Osteocyte (in vitro differentiated cells): ENCODE measurements at places on chromosomes 4 and X. TPM values are rescaled to one million over a fixed set of nuclear protein-coding genes. Genes with fewer than 3 reads are reported as not detected.
A peak's percentile ranks its signal among the peaks of the same experiment; 100 is the strongest.

DNA sequence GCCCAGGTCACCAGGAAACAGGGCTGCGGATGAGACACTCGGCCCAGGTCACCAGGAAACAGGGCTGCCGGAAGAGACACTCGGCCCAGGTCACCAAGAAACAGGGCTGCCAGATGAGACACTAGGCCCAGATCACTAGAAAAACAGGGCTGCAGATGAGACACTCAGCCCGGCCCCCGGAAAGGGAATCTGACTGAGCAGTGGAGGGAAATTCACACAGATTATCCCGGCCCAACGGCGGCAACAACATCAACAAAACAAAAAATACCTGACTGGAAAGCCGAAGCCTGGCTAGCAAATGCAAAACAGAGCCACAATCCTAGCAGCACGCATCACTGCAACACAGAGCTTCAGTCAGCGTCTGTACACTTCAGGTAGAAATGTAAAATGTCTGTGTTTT is 20.7 kb downstream of the AFAP1 start:
- peaks cover 35% of the 10 kb centered on the region for H3K4me1 ChIP-seq
- no peaks in the 10 kb centered on the region for H3K36me3 ChIP-seq
- no peak overlapping the region for H3K4me3 ChIP-seq

DNA sequence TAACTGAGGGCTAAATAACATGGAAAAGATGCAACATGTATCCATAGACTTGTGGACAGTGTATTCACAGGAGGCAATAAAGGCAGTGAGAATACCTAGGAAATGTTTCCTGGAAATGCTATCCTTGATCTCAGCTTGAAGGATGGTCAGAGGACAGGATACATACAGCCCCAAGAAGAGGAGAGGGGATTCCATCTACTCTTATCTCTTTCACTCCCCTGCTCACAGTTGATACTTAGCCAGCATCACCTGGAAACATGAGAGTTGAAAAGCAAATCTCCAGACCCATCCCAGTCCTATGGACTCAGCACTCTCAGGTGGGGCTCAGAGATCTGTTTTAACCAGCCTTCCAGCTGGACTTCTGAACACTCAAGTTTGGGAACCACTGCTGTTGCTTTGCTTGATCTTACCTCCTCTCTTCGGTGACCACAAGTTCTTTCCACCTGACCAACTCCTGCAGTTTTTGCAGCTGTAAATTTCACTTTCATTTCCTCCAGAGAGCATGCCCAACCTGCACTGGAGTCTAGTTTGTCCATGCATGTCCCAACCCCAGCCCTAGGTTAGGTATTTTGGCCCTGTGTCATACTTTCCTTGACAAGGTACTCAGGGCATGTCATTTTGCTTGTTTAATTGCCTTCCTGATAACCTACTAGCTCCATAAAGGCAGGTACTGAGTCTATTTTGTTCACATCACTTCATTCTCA is 10.4 kb downstream of the RELL1 start:
- H3K4me1 ChIP-seq: peaks cover 2% of the 10 kb centered on the region
- H3K4me3 ChIP-seq: no peak overlapping the region
- no peaks in the 10 kb centered on the region for H3K27me3 ChIP-seq
- no peak for DNase-seq

DNA sequence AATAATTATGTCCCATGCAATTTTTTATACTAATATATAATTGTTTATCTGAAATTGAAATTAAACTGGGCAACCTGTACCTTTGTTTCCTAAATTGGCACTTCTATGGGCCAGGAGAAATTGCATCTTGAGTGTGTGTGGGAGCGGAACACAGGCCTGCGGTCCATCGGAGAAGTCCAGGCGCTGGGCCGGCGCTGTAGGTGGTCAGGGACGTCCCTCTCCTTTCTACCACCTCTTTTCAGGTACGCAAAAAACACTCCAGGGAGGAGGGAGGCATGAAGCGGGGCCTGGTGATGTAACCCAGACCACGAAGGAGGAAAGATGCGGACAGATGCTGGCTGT is 717 bp downstream of the MGAT4D start:
- no peaks in the 10 kb centered on the region for H3K36me3 ChIP-seq
- H3K27me3 ChIP-seq: peaks cover 70% of the 10 kb centered on the region
- H3K4me3 ChIP-seq: peak overlapping the region; percentile 32
- DNase-seq: no peak
- peaks cover 3% of the 10 kb centered on the region for H3K4me1 ChIP-seq
- no peak overlapping the region for H3K27ac ChIP-seq

DNA sequence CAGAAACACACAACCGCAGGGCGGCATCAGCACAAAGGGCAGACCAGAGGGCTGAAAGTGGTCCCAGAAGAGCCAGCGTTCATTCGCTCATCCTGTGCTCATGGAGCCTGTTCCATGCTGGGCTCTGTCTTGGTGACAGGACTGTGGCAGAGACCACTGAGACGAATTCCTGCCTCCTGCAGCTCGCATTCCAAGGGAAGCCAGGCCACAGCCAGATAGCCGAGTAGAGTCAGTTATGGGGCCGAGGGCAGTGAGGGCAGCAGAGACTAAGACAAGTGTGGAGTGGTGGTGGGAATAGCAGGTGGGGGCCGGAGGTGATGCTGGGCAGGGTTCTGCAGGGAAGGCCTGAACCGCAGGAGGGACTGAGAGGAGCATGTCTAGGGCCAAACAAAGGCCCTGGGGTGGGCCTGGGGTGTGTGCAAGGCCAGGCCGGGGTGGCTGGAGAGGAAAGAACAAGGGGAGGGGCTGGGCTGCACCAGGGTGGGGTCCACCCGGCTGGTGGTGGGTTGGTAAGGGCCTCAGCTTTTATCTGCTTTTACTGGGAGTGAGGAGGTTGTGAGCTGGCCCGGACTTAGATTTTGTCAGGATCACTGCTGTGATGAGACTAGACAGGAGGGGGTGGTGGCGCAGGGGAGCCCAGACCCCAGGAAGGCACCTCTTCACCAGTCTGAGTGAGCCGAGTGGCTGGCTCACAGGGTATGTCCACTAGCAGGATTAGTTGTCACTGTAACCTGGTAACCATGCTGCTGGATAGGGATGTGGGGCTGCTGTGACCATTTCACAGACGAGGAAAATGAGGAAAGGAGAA is 6.3 kb downstream of the PSAPL1 start:
- peak; percentile 73 for DNase-seq
- no peaks in the 10 kb centered on the region for H3K36me3 ChIP-seq
- no peaks in the 10 kb centered on the region for H3K27me3 ChIP-seq
- H3K27ac ChIP-seq: no peak overlapping the region

- H3K27ac ChIP-seq: peak overlapping the region; percentile 1
- H3K27me3 ChIP-seq: no peaks in the 10 kb centered on the region
- H3K36me3 ChIP-seq: no peaks in the 10 kb centered on the region
- no peak overlapping the region for H3K4me3 ChIP-seq
- peaks cover 30% of the 10 kb centered on the region for H3K4me1 ChIP-seq
- no peak for DNase-seq
Measured at GRCh38 chrX:24232796-24233195, 81.1 kb downstream of the SUPT20HL2 start.

DNA sequence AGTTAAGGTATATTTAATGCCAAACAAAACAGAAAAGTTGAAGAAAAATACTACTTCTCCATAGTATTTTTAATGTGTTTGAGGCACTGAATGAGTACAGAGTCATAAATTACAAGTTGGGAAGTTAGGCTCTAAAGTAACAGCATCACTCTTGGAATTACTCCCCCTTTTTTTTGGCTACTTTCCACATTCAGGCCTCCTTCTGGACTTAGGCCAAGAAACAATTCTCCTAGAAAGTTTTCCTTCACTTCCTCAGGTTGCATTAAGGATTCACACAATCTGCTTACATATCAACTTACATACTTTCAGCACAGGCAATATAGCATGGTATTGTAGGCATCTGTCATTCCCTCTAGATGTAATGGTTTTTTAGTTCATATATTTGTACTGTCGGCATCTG is 52.1 kb downstream of the TMEM165 start:
- no peaks in the 10 kb centered on the region for H3K27me3 ChIP-seq
- no peak overlapping the region for H3K4me3 ChIP-seq

GRCh38 chr4:69714086-69714485 is 46.3 kb downstream of the SULT1B1 start:
- no peak overlapping the region for H3K27ac ChIP-seq
- H3K27me3 ChIP-seq: no peaks in the 10 kb centered on the region
- no peak for DNase-seq
- H3K4me3 ChIP-seq: no peak overlapping the region
- H3K4me1 ChIP-seq: peaks cover 14% of the 10 kb centered on the region

Gene LRIT3
- total RNA-seq: 0.08 and 0.13 TPM in 2 replicates

Gene TMEM47
- 51.6 and 53.3 TPM in 2 replicates for total RNA-seq

Gene EFHC2
- total RNA-seq: not detected in 2 replicates

Gene CFI
- not detected in 2 replicates for total RNA-seq
